Karpas-422 (cell line): ENCODE measurements at places on chromosomes 7 and 10. TPM values are rescaled to one million over a fixed set of nuclear protein-coding genes. Genes with fewer than 3 reads are reported as not detected.

The EMX2 gene
- not detected in 2 replicates for total RNA-seq

The NXPH1 gene
- not detected in 2 replicates for total RNA-seq

The CRTAC1 gene
- total RNA-seq = not detected in 2 replicates

DNA sequence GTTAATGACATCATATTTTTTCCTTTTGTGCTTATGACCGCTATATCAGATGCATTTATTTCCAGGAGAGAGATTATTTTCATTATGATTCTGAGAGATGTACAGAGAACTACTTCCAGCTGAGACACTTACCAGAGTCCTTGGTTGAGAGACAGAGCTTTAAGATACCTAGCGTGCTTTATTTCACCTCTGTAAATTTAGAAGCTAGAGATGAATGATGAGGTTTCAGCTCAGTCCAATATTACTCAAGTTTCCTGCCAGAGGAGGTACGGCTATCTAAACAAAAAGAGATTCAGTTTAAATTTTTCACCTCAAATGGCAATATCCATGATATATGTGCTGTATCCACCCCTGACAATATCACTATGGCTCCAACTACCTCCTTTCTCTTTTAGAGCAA lies 182.6 kb upstream of the FAM3C start:
- no peak overlapping the region for H3K27ac ChIP-seq
- no peak overlapping the region for H3K4me3 ChIP-seq
- DNase-seq = no peak
- H3K4me1 ChIP-seq = no peaks in the 10 kb centered on the region

- H3K27me3 ChIP-seq = no peaks in the 10 kb centered on the region
- no peaks in the 10 kb centered on the region for H3K36me3 ChIP-seq
- no peak overlapping the region for H3K27ac ChIP-seq
- H3K4me1 ChIP-seq = no peaks in the 10 kb centered on the region
- no peak overlapping the region for H3K4me3 ChIP-seq
- DNase-seq = peak; percentile 38
Measured at GRCh38 chr7:2715341-2716231, 27.6 kb downstream of the AMZ1 start.

The SVIL gene
- not detected in 2 replicates for total RNA-seq

The VWDE gene
- total RNA-seq = not detected in 2 replicates

- H3K4me1 ChIP-seq = no peaks in the 10 kb centered on the region
- H3K36me3 ChIP-seq = no peaks in the 10 kb centered on the region
- no peak for DNase-seq
- H3K4me3 ChIP-seq = no peak overlapping the region
- no peak overlapping the region for H3K27ac ChIP-seq
- no peaks in the 10 kb centered on the region for H3K27me3 ChIP-seq
Measured at GRCh38 chr7:43456200-43456599, 126.7 kb upstream of the STK17A start.

The FZD1 gene
- total RNA-seq = 7.9 and 10.0 TPM in 2 replicates

The FAM25C gene
- not detected in 2 replicates for total RNA-seq
